PC-3 (cell line): ENCODE measurements at places on chromosomes 3 and 15. TPM values are rescaled to one million over a fixed set of nuclear protein-coding genes. Genes with fewer than 3 reads are reported as not detected.

The ROPN1B gene
- 0.18 TPM in 1 of 2 replicates, not detected in the other for total RNA-seq

The SV2B gene
- total RNA-seq: not detected in 2 replicates

The PLCB2 gene
- total RNA-seq: 1.3 and 3.2 TPM in 2 replicates

The RAD54L2 gene
- 14.3 and 17.7 TPM in 2 replicates for total RNA-seq

The GPR27 gene
- total RNA-seq: 0.07 and 0.58 TPM in 2 replicates

The EFCAB12 gene
- 0.04 and 0.12 TPM in 2 replicates for total RNA-seq

The ADAMTS17 gene
- total RNA-seq: 5.5 and 6.9 TPM in 2 replicates

The CLDN1 gene
- total RNA-seq: 6.8 and 9.6 TPM in 2 replicates

The RTP4 gene
- total RNA-seq: 0.11 TPM in 1 of 2 replicates, not detected in the other

- H3K36me3 ChIP-seq: no peaks in the 10 kb centered on the region
- H3K4me1 ChIP-seq: no peaks in the 10 kb centered on the region
- H3K27ac ChIP-seq: no peak overlapping the region
- DNase-seq: peak; percentile 57
- no peak overlapping the region for H3K4me3 ChIP-seq
These were observed 85.6 kb upstream of the ACP3 start for GRCh38 chr3:132231633-132232032.

DNA sequence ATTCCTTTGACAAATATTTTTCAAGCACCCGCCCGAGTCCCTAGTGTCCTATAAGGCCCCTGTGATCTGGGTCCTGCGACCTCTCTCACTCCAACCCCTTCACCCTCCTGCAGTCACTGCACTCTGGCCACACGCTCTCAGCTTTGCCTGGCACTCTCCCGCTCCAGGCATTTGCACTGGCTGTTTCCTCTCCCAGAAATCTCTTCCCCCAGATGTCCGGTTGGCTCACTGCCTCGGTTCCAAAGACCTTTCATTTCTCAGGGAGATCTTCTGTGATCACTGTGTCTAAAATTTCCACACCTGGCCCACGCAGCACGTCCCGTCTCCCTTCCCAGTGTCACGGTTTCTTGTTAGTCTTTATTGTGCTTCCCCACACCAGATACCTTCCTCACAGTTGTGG lies 97.4 kb downstream of the WNT7A start:
- no peaks in the 10 kb centered on the region for H3K36me3 ChIP-seq
- H3K27me3 ChIP-seq: no peaks in the 10 kb centered on the region
- H3K4me3 ChIP-seq: no peak overlapping the region
- H3K4me1 ChIP-seq: no peaks in the 10 kb centered on the region
- DNase-seq: no peak

DNA sequence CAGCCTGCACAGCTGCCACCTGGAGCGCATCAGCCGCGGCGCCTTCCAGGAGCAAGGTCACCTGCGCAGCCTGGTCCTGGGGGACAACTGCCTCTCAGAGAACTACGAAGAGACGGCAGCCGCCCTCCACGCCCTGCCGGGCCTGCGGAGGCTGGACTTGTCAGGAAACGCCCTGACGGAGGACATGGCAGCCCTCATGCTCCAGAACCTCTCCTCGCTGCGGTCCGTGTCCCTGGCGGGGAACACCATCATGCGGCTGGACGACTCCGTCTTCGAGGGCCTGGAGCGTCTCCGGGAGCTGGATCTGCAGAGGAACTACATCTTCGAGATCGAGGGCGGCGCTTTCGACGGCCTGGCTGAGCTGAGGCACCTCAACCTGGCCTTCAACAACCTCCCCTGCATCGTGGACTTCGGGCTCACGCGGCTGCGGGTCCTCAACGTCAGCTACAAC lies 20.4 kb downstream of the NRROS start:
- H3K36me3 ChIP-seq: no peaks in the 10 kb centered on the region
- no peak overlapping the region for H3K4me3 ChIP-seq
- H3K27ac ChIP-seq: no peak overlapping the region
- H3K4me1 ChIP-seq: no peaks in the 10 kb centered on the region
- DNase-seq: no peak

GRCh38 chr3:48086705-48087104 lies 70.5 kb upstream of the MAP4 start:
- H3K4me3 ChIP-seq: peak overlapping the region; percentile 84
- peak; percentile 92 for DNase-seq
- H3K27ac ChIP-seq: peak overlapping the region; percentile 97
- peaks cover 45% of the 10 kb centered on the region for H3K4me1 ChIP-seq
- peaks cover 7% of the 10 kb centered on the region for H3K36me3 ChIP-seq

DNA sequence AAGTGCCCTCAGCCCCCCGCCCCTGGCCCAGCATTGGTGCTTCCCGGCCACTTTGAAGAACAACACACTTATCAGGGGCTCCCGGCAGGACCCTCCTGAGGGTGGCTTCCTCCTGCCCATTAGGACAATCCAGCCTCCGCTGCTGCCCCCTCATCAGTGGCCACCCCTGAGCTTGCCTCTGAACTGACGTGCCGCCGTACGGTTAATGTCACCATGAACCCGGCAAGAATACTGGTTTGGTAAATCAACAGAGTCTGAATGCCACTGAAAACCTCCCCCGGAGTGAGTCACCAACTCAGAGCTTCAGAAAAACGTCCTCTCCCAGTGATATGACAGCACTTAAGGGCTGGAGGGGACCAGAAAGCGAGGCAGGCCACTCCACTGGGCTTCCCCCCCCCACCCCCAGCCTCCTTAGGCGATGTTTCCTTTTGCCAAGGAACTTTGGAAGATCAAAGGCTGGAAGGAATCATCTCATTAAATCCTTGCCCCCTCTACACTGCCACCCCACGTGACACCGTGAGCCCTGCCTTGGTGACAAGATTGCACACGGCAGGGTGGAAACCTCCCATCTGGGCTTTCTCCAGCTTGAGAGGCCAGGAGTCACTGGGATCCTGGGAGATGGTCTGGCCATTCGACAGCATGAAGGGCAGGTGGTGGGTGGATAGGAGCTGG lies 142.1 kb downstream of the NUP210 start:
- H3K27me3 ChIP-seq: no peaks in the 10 kb centered on the region
- peak; percentile 85 for DNase-seq
- H3K27ac ChIP-seq: no peak overlapping the region
- peaks cover 24% of the 10 kb centered on the region for H3K4me1 ChIP-seq
- H3K36me3 ChIP-seq: no peaks in the 10 kb centered on the region
- no peak overlapping the region; the same call in 1 of the 2 replicates for H3K4me3 ChIP-seq

DNA sequence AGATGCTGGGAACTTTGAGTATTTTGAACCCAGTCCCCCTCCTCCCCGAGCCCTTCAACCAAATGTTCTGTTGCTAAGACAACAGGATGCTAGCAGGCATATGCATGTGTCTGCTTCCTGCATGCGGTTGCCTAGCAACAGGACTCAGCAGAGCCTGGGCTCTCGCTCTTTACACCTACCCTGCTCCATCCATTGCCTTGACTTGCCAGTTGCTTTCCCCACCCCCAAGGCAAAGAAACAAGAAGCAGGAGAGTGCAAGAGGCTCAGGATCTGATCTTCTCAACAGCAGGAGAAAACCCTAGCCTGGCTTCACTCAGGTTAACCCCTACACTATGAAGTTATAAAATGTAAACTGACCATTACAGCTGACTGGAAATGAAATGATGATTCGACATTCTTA lies 393.0 kb downstream of the IGSF11 start:
- no peak overlapping the region for H3K4me3 ChIP-seq
- DNase-seq: no peak
- no peaks in the 10 kb centered on the region for H3K36me3 ChIP-seq
- no peaks in the 10 kb centered on the region for H3K27me3 ChIP-seq
- no peaks in the 10 kb centered on the region for H3K4me1 ChIP-seq
- H3K27ac ChIP-seq: no peak overlapping the region

- H3K4me3 ChIP-seq: peak overlapping the region; percentile 83
- no peaks in the 10 kb centered on the region for H3K36me3 ChIP-seq
- peak; percentile 72 for DNase-seq
- peaks cover 49% of the 10 kb centered on the region for H3K4me1 ChIP-seq
- H3K27me3 ChIP-seq: no peaks in the 10 kb centered on the region
- peak overlapping the region; percentile 96 for H3K27ac ChIP-seq
These were observed 901 bp downstream of the ALCAM start for GRCh38 chr3:105367406-105368213.

GRCh38 chr3:114770874-114771273 lies 376.2 kb downstream of the ZBTB20 start:
- no peak overlapping the region for H3K4me3 ChIP-seq
- H3K4me1 ChIP-seq: no peaks in the 10 kb centered on the region
- no peaks in the 10 kb centered on the region for H3K36me3 ChIP-seq
- no peak overlapping the region for H3K27ac ChIP-seq
- peak; percentile 50 for DNase-seq

- no peak overlapping the region for H3K27ac ChIP-seq
- no peak overlapping the region for H3K4me3 ChIP-seq
- peaks cover 14% of the 10 kb centered on the region; the same call in 1 of the 2 replicates for H3K36me3 ChIP-seq
- H3K27me3 ChIP-seq: no peaks in the 10 kb centered on the region
- DNase-seq: no peak
These were observed 79.4 kb downstream of the DHX30 start for GRCh38 chr3:47882338-47882737.

DNA sequence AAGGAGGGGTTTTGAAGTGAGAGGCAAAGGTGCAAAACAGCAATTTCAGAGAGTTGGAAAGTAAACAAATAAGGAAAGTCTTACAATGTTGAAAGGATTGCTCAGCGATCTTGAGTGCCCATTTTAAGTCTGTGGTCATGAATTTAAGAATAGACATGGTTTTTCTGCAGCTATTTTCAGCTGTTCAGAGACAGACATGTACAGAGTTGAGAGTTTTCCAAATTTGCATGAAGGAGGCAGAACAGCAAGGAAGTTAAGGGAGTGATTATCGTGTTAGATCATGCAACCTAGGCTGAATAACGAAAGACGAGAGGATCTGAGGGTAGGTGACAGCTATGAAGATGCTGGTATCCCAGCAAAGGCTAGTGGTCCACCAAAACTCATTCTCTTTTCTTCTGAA lies 37.2 kb downstream of the DET1 start:
- H3K27me3 ChIP-seq: no peaks in the 10 kb centered on the region
- H3K27ac ChIP-seq: no peak overlapping the region
- DNase-seq: no peak
- no peak overlapping the region for H3K4me3 ChIP-seq

GRCh38 chr3:106014971-106015370 lies 146.2 kb upstream of the CBLB start:
- H3K4me1 ChIP-seq: peaks cover 22% of the 10 kb centered on the region
- no peak overlapping the region for H3K4me3 ChIP-seq
- H3K27me3 ChIP-seq: no peaks in the 10 kb centered on the region
- no peaks in the 10 kb centered on the region for H3K36me3 ChIP-seq
- DNase-seq: no peak
- H3K27ac ChIP-seq: peak overlapping the region; percentile 95
